Right renal pelvis (tissue), 4 donors: ENCODE measurements at places on chromosomes 11 and 22. TPM values are rescaled to one million over a fixed set of nuclear protein-coding genes. Genes with fewer than 3 reads are reported as not detected.
A peak's percentile ranks its signal among the peaks of the same experiment; 100 is the strongest.

SCO2 gene
- 5.8 TPM for polyA plus RNA-seq

MIOX gene
- 11.7 TPM for polyA plus RNA-seq

DUSP8 gene
- polyA plus RNA-seq, result 4.7 TPM

DAGLA gene
- 4.7 TPM for polyA plus RNA-seq

OR8D1 gene
- not detected for polyA plus RNA-seq

CENPM gene
- 16.2 TPM for polyA plus RNA-seq

CDC42EP1 gene
- 55.5 TPM for polyA plus RNA-seq

NPTXR gene
- polyA plus RNA-seq, result 5.2 TPM

DNA sequence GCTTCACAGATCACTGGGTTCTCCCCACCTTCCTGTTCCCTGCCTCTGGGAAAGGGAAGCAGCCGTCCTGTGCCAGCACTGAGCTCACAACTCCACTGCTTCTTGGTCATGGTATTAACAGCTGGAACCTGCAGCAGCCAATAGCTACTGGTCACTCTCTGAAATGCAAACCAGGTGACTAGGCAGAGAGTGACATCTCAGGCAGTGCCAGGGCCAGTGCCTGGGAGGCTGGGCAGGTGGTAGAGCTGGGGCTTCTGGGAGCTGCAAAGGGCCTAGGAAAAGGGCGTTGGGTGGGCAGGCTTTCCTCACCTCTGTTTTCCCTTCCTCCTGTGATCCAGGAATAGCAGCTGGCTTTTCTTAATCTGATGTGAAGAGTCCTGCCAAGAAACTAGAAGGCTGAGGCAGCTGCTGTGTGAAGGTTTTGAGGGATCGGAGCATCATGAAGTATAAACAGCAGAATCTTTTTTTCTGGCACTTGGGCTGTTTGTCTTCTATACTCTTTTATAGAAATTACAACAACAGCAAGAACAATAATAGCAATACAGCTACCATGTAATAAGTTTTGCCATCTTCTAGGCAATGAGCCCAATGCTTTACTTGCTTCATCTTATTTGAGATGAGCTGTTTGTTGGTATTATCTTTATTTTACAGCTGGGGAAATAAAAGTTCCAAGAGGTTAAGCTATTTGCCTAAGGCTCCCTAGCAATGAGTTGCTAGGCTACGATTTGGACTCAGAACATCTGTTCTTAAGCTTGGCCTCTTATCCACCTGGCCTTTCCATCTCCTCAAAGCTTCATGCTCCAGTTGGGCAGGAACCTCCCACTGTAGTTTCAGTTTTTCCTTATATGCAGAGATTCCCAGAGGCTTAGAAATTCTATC is 22.0 kb upstream of the CD44 start:
- DNase-seq, result no peak

DNA sequence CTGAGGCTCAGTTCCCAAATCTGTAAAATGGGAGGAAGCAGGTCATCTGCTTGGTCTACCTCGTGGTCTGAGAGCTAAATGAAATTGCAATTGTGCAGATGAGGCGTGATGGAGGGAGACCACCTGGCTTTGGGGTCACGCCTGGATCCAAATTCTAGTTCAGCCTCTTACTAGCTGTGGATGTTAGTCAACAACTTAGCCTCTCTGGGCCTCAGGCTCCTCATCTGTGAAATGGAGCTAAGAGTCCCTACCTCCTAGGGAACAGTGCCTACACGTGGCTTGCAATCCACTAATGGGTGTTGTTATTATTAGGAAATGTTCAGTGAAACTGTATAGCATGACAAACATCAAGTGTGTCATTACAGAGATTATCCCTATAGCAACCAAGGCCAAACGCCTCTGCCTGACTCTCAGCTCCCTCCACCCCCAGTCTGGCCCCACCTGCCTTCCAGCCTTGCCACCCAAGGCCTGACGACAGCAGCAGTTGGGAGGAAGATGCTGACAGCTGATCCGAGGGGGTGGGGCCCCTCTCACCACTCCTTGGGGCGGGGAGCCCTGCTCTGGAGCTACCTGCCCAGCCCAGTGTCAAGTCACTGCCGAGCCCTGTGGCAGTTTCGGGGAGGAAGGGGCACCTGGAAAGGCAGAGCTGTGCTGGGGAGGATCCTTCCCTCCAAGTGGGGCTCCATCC is 1.7 kb upstream of the RHOD start:
- DNase-seq, result no peak

DNA sequence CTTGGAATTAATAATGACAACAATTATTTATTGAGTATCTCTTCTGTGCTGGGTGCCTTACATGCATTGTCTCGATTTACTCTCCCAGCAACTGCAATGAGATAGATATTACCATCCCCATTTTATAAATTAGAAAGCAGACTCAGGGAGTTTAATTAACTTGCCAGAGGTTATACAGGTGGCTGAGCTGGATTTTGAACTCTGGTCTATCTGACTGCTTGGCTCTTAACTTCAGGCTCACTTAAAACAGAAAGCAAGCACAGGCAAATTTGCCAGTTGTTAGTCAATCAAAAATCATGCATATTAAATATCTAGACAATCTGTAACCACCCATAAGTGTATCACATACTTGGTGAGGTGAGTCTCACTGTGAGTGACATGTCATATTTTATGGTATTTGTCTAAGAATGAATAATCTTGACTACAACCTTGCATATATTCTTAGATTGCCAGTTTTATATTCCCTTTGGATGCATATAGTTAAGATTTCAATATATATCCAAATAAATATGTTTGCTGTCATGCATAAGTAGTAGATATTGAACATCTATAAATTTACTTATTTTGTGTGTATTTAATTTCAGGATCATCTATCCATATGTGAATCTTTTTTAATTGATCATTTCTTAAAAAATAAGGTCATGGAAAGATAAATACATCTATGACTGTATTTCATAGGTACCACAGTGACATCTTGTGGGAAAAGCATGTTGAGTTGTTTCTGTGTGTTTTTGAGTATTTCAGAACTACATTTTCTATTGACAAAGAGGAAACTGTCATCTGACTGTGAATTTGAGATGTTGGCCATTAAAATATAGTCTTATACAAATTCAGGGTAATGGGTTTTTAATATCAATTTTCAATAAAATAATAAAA is 112.0 kb upstream of the ARHGAP42 start:
- DNase-seq, result no peak

DNA sequence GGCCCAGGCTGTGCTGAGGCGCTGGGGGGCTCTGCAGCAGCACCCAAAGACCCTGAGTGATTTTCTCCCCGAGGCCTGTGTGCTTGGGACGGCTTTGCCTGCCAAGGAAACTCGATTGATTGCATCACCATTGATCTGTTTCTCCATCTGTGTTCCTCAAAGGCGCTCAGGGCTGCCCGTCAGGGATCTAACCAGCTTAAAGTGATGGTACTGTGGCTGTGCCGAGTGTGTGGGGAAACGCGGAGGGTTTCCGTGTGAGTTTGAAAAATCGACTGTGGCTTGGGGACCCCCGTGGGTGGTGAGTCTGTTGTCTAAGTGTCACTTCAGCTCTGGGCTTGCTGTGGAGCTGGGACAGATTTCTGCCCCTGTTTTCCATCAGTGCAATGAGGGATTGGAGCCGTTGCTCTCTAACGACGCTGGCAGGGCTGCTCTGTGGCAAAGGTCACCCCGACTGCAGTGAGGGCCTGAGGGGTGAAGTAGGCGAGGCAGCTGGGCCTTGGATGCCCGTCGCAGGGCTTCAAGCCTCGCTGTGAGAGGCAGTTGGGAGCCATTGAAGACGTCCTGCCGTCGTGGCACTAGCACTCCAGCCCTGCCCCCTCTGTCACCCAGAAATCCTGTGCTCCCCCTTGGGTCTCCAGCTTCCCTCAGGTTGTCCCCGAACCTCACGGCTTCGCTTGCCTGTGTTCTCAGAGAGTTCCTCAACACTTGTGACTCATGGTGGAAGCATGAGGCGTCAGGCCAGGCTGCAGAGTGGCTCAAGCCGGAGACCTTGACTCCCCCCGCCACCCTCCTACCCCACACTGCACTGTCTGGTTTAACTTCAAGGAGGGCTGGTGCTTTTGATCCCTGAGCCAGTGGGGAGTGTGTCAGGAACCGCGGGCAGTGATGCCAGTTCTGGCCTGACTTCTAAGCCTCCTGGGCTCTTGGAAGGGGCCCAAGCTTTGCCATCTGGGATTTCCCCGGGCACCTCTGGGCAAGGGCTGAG is 21.8 kb downstream of the CACNA1I start:
- DNase-seq, result no peak

DNA sequence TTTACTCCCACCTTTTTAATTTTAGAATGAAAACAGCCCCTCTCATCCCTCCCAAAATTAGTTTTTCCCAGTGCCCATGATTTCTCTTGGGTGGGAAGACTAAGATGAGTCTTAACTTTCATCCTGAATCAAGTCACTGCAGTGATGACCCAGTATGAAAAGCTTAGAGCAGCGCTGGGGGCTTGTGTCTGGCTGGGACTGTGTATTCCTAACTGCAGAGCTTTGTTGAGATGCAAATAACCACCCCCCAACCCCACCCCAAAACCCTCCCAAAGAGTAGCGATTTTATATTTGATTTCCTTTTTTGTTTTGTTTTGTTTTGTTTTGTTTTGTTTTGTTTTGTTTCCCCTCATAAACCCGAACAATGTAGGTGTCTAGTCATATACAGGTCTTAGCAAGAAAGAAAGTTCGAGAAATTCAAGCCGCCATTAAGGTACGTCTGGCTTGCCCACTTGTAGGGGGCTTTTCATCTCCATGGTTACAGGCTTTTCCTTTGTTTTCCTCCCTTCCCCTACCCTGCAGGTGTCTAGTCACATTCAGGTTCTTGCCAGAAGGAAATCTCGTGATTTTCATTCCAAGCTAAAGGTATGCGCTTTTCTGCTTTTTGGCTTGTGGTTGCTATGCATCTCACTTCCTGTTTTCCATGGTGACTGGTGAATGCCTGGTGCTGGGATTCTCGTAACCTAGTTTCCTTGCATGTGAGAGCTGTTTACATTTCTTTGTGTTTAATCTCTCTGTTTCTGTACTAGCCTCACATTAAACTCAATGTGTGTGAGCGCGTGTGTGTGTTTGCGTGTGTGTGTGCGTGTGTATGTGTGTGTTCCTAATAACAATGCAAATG is 144.6 kb upstream of the RASSF10 start:
- DNase-seq, result peak; percentile 64

- no peak for DNase-seq
These were observed at the start of gene OR5F1 for GRCh38 chr11:55994525-55994924. OR5F1 (minus strand) TSS chr11:55994625; CDS start chr11:55994625, 0 bp downstream.

- no peak for DNase-seq
These were observed 32.1 kb downstream of the FAM168A start for GRCh38 chr11:73565804-73566203.

DNA sequence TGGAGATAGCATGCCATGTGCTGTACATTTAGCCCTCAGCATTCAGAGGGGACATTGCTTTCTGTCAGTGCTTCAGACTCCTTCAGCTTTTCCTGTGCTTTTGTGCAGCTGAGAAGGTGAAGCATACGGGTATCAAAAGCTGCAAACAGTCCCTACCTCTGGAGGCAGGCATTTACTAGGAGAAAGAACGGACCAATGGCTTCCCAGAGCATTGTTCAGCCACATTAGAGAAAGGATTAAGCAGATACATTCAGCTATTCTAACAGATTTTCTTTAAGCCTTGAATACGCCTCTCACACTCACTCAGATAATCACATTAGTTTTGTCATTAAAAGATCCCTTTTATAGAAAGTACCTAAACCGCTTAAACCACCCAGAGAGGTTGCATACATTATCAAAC is 80.7 kb upstream of the FAM181B start:
- no peak for DNase-seq

GRCh38 chr22:35842954-35843353 is 125.3 kb downstream of the APOL5 start:
- DNase-seq, result no peak

DNA sequence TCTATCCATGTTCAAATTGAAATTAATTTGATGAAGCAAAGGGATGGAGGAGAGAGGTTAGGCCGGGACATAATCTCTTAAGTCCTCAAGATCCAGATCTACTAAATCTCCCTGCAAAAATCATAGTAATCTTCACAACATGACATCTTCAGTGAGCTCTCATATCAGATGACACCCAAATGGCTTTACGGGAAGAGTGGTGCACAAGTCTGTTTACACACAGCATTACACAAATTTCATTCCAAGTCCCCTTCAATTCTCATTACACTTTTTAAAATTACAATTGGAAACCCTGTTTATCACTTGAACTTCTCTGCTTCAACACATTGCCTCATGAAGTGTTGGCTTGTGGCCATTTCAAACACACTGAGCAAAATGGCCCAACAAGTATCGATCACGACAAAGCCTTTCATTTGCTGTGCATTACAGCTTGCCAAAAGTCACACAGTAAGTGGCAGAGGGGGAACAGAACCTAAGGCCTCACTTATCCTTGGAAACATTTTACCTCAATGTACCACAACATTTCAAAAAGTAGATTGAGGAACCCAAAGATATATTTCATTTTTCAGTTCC is 17.9 kb upstream of the TPH1 start:
- DNase-seq, result no peak

GRCh38 chr11:131683131-131683530 is 312.7 kb downstream of the NTM start:
- no peak for DNase-seq
